ENCODE measurements at places on chromosomes 16 and 17.

DNA sequence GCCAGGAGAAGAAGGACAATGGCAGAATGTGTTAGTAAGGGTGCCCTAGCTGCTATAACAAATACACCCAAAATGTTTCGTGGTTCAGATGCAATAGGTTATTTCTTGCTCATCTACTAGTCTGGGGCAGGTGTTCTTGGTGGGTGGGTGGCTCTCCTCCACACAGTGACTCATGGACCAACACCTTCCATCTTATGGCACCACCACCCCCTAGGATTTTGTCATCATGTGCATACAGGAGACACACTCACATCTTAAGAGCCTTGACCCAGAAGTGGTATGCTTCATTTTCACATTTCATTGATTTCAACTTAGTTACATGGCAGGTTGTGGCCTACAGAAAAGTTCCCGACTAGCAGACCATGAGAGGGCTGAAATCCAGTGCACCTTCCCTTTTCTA is 114.7 kb downstream of the AMFR start:
- DNase-seq = no peak

DNA sequence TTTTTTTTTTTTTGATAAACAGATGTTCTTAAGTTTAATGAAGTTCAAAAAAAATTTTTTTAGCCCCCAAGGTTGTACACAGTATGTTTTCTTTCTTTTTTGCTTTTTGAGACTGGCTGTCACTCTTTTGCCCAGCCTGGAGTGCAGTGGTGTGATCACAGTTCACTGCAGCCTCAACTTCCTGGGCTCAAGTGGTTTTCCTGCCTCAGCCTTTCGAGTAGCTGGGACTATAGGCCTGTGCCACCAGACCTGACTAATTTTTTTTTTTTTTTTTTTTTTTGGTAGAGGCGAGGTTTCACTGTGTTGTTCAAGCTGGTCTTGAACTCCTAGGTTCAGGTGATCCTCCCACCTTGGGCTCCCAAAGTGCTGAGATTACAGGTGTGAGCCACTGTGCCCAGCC is 12.8 kb downstream of the ITGAE start:
- no peak for DNase-seq

DNA sequence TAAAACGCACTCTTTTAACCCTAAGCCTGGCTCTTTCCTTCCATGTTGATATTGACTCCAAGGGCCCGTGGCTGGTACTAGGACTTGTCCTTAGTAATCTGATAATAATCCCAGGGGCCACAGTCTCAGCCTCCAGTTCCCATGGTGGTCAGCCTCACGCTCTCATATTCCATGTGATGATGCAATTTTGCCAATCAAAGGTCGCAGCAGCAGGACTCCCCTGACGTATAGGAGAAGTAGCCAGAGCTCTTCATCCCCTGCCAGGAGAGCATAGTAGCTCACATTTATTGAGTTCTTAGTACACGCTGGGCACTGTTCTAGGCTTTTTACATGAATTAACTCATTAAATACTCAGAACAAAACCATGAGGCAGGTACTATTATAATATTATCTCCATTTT is 42.4 kb downstream of the CD300LF start:
- DNase-seq = no peak

- DNase-seq = no peak
Observed at GRCh38 chr17:1673041-1673785, 11.5 kb downstream of the PRPF8 start.

GRCh38 chr17:47630614-47631013 is 19.1 kb upstream of the KPNB1 start:
- no peak for DNase-seq

DNA sequence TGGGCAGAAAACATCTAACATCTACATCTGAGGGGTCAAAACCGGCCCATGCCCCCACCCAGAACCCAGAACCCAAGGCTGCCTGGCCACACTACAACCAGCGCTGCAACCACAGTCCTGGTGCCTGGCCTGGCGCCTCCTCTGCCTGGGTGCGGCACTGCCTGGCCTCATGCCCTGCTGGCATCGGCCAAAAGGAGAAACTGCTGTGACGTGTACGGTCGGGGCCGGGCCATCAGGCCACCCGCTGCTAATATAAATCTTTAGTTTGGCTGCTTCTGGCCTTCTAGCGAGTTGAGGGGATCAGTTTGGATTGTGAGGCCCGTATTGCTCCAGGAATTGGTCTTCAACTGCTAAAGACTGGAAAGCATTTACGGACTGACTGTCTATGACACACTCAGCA is 22.8 kb downstream of the TMEM204 start:
- no peak for DNase-seq

- DNase-seq = peak; percentile 31
Observed at GRCh38 chr16:46885960-46886763, 2.0 kb downstream of the GPT2 start.

DNA sequence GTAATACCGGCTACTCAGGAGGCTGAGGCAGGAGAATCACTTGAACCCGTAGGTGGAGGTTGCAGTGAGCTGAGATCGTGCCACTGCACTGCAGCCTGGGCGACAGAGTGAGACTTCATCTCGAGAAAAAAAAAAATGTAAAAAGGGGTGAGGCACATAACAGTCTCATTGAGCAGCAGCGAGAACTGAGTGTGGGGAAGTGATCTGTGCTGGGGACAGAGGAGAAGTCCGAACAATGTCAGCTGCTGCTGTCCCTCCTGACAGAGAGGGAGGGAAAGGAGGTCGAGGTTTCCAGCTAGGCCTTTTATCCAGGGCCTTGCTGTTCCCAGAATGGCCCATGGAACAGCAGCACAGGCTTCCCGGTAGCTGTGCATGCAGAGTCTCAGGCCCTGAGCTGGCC is 14.0 kb downstream of the C16orf74 start:
- DNase-seq = no peak

DNA sequence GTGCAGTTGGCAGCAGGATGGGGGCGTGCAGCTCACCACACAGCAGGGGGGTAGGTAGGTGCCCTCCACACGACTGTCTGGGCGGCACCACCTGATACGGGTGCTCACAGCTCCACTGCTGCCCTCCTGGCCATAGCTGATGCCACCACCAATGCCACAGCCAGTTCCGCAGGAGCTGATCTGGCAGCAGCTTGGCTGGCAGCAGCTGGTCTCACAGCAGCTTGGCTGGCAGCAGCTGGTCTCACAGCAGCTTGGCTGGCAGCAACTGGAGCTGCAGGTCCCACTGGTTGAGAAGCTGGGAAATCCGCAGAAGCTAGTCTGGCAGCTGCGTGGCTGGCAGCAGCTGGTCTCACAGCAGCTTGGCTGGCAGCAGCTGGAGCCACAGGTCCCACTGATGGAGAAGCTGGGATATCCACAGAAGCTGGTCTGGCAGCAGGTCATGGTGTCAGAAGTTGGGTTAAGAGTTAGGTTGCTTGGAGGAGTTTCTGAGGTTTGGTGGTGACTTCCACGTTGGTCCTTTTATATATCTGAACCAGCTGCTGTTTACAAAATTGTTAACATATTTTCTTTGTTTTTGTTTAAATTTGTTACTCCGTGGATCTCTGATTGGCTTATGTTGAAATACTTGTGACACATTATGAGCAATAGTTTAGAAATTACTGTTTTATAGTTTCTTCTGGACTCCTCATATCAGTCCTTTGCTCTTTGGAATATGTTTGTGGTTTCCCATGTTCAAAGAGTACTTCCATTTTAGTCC is at the start of gene KRTAP1-5:
KRTAP1-5 (minus strand) TSS at position 494 of the 757 bp plus-strand sequence; CDS start at position 441, 53 bp downstream.
- peak; percentile 75 for DNase-seq

GRCh38 chr17:45260204-45260783 is 1.6 kb downstream of the SPATA32 start:
- no peak for DNase-seq

- no peak for DNase-seq
Observed at GRCh38 chr17:63772801-63773271, 561 bp downstream of the CCDC47 start.

DNA sequence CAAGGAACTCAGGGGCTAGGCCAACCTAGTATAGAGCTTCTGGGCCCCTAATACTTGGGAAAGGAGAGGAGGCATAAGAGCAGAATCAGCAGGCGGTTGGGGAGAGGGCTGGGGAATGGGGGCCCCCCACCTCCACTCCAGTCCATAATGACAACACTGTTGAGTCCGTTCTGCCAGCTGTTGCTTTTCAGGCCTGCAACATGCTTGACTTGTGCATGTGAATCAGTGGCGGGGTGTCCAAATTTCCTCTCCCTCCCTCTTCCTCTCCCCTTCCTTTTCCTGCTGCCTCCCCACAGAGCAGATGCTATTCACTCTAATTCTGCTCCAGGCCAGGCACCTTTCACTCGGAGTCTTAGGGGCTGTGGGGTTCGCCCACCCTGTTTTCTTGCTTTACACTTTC is 31.7 kb downstream of the SGSM2 start:
- no peak for DNase-seq

DNA sequence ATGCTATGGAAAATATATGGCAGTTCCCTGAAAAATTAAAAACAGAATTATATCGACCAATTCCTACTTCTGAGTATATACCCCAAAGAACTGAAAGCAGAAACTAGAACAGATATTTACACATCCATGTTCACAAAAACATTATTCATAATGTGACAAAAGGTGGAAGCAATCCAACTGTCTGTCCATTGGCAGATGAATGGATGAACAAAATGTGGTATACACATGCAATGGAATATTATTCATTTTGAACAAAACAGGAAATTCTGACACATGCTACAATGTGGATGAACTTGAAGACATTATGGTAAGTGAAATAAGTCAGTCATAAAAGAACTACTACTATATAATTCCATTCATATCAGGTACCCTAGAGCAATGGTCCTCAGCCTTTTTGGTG is 263.5 kb upstream of the AXIN2 start:
- DNase-seq = peak; percentile 2

DNA sequence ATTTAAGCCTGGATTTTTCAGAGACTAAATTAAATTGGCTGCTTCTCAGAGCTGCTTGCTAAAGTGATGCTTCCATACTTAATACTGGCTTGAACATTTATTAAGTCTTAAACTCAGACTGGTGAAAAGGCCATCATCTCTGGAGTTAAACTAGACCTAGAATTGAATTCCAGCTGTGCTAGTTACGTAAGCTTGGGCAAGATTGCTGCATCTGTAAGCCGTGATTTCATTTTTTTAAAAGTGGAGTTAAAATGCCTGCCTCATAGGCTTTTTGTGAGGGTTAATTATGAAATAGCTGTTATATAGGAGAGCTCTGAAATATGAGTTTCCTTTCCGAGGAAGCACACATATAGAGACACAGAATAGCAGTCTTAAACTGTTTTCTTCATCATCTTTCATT is 84.7 kb downstream of the VAT1L start:
- DNase-seq = no peak

GRCh38 chr16:69089091-69089910 is 16.2 kb upstream of the HAS3 start:
- peak; percentile 38 for DNase-seq

- no peak for DNase-seq
Observed at GRCh38 chr17:50034498-50035364, 21.2 kb upstream of the ITGA3 start.

GRCh38 chr17:17326275-17326875 is 23.2 kb downstream of the NT5M start:
- DNase-seq = no peak

- DNase-seq = no peak
Observed at GRCh38 chr17:55895112-55895759, 144.4 kb downstream of the PCTP start.

GRCh38 chr16:61770301-61770700 is 265.9 kb downstream of the CDH8 start:
- DNase-seq = no peak

DNA sequence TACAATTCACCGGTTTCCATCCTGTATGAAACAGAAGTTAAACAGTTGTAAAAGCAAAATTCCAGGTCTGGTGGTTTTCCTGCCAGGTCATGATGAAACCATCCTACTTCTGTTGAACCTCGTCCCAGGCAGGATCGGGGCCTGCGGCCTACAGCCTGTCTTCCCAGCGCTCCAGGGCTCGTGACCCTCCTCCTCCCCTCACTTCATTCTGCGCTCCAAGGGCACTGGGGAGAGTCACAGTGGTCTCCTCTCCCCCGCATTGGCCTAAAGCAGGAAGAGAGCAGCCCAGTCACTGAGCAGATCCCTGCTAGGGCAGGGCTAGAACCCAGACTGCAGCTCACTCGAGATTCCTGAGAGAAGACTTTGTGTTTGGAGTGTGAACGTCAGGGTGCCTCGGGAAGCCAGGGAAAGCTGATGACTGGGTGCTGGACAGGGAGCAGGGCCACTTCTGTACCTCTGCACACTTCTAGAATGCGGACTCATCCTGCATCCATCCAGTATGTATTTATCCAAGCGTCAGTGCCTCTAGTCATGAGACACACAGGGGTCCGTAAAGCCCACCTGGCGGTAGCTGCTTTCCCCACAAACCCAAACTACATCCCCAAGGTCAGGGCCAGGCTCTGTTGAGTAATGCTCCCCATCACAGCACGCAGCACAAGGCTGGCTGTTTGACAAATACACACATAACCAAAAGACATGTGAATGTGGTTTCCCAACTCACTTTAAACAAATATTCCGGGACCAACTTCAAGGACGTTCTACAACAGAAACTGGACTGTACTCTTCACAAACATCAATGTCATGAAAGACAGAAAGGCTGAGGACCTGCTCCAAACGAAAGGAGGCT is 1.7 kb upstream of the ITGAE start:
- peak; percentile 88 for DNase-seq

- no peak for DNase-seq
Observed at GRCh38 chr16:66272461-66272860, 94.0 kb upstream of the CDH5 start.

DNA sequence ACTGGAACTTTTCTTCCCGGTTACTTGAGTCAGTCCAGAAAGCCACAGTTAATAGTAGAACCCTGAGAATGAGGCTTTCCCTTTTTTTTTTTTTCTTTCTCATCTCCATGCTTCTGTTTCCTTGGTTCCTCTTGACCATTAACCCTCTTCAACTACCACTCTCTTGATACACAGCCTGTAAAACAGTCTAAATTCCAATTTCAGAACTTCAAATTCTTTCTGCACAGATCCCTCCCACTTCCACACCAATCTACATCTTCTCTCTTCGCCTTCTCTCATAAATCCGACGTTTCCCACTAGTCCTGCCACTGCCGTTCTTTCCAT is 588 bp downstream of the METTL16 start:
- DNase-seq = no peak
